ENCODE measurements at places on chromosomes 3 and 15.

DNA sequence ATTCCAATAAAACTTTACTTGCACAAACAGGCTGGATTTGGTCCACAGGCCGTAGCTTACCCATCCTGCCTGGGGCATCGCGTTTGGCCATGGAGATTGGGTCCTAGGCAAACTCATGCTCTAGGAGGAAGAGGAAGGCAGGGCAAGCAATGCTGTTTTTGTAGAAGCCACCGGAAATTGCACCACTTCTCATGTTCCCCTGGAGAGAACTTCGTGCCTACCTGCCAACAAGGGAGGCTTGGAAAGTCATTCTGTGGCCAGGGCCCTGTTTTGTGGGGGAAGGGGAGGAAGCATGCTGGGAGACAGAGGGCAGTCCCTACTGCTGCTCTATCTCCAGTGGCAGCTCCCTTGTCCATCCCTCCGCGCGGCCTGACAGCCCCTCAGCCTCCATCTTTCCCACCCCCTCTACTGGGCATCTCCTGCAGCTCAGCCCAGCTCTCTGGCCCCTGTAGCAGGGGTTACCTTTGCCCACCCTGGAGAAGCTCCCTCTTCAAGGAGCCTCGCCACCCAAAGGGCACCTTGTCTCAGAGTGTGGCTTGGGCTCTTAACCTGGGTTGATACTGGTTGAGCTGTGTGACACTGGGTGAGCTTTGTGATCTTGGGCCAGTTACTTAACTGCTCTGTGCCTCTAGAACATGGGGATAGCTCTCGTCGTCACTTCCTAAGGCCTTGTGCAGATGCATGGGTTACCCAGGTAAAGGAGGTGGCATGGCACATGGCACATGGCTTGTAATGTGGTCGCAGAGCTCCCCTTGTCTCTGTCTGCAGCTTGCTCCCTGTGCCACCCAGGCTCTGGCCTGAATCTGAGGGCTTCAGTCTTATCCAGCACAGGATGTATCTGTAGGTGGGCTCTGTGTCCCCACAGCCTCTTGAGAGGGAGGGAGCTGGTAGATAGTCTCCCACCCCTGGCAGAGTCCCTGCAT is 6.1 kb downstream of the ABTB1 start:
- DNase-seq: no peak

DNA sequence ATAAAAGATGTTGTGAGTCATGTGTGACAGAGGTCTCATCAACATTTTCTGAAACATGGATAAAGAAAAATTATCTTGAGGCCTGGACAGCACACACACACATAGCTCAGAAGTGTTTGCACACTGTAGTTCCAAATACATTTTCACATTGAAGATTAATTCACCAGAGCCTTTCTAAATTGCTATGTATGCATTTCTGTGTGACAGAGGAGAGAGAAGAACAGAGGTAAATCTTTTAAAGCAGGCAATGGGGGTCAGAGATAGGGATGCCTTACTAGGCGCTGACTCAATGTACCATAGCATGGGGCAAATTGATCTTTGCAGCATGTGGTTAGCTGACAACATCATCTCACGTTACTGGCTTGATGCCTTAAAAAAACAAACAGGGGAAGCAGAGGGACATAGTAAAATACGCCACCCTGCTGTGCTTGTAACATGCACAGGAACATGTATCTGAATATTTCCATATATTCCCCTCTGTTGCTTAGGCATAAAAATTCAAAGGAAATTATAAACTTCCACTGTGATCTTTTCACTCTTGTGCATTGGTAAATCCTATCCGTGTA is 7.7 kb downstream of the POU1F1 start:
- no peak for DNase-seq

DNA sequence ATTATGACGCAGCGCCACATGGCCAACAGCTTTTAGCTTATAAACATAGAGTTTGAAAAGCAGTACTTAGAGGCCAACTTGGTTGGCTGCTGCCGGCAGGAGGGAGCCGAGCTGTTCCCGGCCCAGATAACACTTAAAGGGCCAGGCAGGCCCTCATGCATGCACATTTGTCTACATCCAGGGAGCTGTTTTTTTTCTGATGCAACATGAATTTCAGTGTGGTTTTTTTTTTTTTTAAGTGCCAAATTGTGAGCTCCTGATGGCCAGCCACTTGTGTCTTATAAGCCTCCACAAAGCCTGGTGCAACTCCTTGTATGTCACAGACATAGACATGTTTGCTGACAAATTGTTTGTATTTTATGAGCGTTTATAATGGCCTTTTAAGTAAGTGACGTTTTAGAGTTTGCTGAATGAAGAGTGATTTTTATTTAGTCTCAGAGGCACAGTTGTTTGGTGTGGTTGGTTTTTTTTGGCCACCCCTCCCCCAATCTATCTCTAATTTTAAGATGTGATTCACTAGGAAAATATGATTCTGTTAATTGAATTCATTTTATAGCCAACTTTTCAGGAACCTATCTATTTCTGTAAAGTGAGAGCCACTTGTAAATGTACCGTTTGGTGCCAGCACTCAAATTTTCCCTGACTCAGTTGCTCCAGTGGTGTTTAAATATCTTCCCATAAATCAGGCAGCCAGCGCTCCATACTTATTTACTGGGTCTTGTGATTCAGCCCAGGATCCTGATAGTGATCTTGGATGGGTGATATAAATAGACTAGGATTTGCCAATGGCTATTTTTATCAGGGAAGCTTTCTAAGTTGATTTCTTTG is 134.3 kb downstream of the VGLL4 start:
- DNase-seq: no peak

DNA sequence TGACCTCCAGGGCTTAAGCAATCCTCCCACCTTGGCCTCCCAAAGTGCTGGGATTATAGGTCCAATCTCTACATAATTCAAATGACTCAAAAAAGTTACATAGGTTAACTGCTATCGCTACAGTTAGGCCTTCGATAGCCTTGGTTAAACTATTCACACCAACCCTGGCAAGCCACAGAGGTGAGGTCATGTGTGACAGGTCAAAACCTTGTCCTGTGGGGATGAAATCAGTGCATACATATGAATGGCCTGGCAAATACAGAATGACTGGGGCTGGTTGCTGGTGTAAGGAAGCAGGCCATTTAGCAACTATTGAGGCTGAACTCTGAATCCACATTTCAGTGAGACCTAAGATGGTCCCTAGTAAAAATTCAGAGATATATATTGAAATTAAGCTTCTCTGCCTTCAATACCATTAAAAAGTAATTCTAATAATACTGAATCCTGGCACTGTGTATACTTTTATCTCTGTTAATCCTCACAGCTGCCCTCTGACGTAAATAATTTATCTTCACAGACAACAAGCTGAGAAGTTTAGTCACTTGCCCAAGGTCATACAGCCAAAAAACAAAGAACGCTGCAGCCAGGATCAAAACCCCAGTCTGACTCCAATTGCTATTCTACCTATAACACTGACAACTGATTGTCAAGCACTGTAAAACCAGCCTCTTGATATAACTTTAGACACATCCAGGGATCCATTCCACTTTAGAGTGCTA is 35.3 kb downstream of the MKRN2 start:
- no peak for DNase-seq

GRCh38 chr15:91857224-91857585 is 3.7 kb downstream of the SLCO3A1 start:
- no peak for DNase-seq

- DNase-seq: no peak
Measured at GRCh38 chr3:164732166-164732565, 346.1 kb downstream of the SI start.

DNA sequence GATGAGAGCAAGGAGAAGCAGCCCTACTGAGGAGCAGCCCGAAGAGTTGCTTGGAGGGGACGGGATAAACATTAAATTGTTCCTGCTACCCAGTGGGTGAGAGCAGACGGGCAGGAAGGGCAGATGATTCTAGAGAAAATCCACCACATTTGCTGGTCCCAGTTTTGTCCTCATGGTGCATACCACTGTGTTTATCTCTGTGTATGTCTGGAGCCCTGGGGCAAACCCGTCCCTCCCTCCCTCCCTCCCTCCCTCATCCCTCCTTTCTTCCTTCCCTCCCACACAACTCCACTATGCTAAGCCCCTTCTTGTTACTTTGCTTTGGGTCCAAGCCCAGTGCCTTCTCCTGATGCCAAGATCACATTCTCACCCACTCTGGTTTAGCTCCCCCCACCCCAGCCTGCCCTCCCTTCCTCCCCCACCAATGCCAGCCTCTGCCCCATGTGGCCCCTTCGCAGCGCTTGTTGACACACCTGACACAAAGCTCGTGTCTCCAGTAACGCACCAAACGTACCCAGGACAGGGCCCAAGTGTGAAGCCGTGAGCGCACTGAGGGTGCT is 194.8 kb downstream of the ATP10A start:
- no peak for DNase-seq

- DNase-seq: no peak
Measured at GRCh38 chr15:25175033-25175788, 220.4 kb downstream of the SNRPN start.

Measured in activated naive CD8-positive, alpha-beta T cell treated with anti-CD3 and anti-CD28 coated beads, Interleukin-2, amount 50 U/mL, for 24 hours (primary cell).